ENCODE measurements at places on chromosomes 6 and 20. TPM values are rescaled to one million over a fixed set of nuclear protein-coding genes. Genes with fewer than 3 reads are reported as not detected.

Gene PRSS35
- 3.2 TPM for total RNA-seq

Gene GMPR
- total RNA-seq, result 8.1 TPM

Gene EBF4
- 1.2 TPM for total RNA-seq

Gene SLC22A16
- total RNA-seq, result not detected

Gene KCNQ5
- total RNA-seq, result 1.00 TPM

Gene KIZ
- total RNA-seq, result 20.9 TPM

Gene RAB5IF
- total RNA-seq, result 65.6 TPM

Gene TSBP1
- total RNA-seq, result not detected

Gene PLTP
- total RNA-seq, result 23.5 TPM

Gene TCF21
- 1.9 TPM for total RNA-seq

Gene IGF2R
- total RNA-seq, result 278 TPM

Gene CCN6
- not detected for total RNA-seq

Gene KIAA0408
- total RNA-seq, result 1.5 TPM

Gene MYB
- 0.12 TPM for total RNA-seq

Gene TDRD6
- 0.12 TPM for total RNA-seq

Gene SULF2
- 2.0 TPM for total RNA-seq

Gene BPIFB1
- total RNA-seq, result not detected

Gene PHACTR1
- 1.4 TPM for total RNA-seq

Gene MLIP
- total RNA-seq, result not detected

Gene RPS10
- 2,663 TPM for total RNA-seq

Gene SLC35D3
- not detected for total RNA-seq

Gene PNPLA1
- not detected for total RNA-seq

Gene THBS2
- 425 TPM for total RNA-seq

Gene PSORS1C1
- total RNA-seq, result 1.00 TPM

Gene PGC
- not detected for total RNA-seq

Gene TRIM40
- total RNA-seq, result not detected

Gene EPPIN
- not detected for total RNA-seq

Gene IL17A
- total RNA-seq, result not detected

Gene EEF1A2
- 0.33 TPM for total RNA-seq

Gene MAK
- not detected for total RNA-seq

Gene C6orf141
- total RNA-seq, result 55.3 TPM

Gene IYD
- total RNA-seq, result not detected

Gene LY86
- total RNA-seq, result not detected

Gene GSTA3
- not detected for total RNA-seq

Gene GRM1
- not detected for total RNA-seq

Gene FILIP1
- total RNA-seq, result 0.62 TPM

Gene RSPO3
- total RNA-seq, result 2.6 TPM

Gene SDC4
- total RNA-seq, result 129 TPM

Gene SIRPB1
- 0.25 TPM for total RNA-seq

Gene LKAAEAR1
- total RNA-seq, result not detected

Gene ADGRB3
- under 0.01 TPM for total RNA-seq

Gene LHFPL5
- total RNA-seq, result not detected

Gene HLA-DOA
- total RNA-seq, result not detected

Gene CDC5L
- total RNA-seq, result 25.7 TPM

Gene CFB
- total RNA-seq, result 5.6 TPM

Gene IMPG1
- total RNA-seq, result 0.37 TPM

Gene AAR2
- 19.7 TPM for total RNA-seq

Gene VGLL2
- not detected for total RNA-seq

Gene OOEP
- not detected for total RNA-seq

Gene DACT2
- total RNA-seq, result not detected

Gene LY6G6C
- not detected for total RNA-seq
